ENCODE measurements at places on chromosomes 7 and 10.

GRCh38 chr10:95538412-95538811 is 22.8 kb downstream of the SORBS1 start:
- DNase-seq: no peak

DNA sequence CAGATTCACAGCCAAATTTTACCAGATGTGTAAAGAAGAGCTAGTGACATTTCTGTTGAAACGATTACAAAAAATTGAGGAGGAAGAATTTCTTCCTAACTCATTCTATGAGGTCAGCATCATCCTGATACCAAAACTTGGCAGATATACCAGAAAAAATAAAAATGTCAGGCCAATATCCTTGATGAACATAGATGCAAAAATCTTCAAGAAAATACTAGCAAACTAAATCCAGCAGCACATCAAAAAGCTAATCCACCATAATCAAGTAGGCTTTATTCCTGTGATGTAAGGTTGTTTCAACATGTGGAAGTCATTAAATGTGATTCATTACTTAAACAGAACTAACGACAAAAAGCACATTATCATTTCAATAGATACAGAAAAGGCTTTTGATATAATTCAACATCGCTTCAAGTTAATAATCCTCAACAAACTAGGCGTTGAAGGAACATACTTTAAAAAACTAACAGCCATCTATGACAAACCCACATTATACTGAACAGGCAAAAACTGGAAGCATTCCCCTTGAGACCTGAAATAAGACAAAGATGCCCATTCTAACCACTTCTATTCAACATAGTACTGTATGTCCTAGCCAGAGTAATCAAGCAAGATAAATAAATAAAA is 807.7 kb upstream of the ZWINT start:
- DNase-seq: no peak

DNA sequence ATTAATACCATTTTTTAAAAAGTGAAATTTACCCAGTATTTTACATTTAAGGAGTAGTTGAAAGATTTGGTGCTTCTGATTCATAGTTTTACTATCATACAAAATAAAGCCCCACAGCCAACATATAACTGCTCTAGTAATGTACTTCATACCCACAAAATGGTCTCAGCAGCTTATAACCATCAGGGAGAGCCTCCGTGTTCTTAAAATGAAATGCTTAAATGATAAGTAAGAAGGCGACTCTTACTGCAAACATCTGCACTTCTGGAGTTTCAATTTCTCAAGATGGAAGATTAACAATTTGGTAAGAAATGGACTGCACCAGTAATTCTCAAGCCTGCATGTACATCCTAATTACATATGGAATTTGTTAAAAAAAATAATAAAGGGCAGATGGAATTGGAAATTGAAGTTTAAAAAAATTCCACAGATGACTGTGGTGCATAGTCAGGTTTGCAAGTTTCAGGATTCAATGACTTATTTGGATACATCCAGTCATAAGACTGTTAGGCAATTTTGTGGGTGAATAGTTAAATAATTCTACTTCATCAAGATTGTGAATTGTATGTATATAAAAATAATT is 461.0 kb downstream of the KIF20B start:
- no peak for DNase-seq

DNA sequence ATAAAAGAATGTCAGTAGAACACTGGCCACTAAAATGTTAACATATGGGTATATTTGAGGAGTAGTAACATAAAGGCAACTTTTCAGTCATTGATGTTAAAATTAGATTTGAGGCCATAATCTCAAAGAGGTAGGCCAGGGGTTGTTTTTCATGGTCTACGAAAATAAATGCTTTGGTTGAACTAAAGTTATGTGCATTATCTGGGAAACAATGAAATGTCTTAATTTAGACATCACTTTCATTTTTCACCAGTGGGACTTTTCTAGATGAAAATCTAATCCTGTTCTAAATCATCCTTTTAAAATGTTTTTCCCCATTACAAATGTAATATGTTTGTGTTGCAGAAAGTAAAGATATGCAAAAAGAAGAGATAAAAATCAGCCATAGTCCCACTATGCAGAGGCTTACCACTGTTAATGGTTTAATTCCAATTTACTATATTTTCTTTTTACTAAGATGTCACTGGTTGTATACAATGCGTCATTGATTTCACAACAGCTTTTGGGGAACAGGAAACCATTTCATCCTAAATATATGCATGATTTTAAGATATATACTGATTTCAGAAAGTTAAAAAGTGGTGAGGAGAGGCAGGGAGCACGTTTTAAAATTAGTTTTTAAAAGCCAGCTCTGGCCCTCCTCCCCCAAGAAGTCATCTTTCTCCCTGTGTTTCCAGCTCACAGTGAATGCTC is 64.3 kb downstream of the ARID5B start:
- DNase-seq: no peak

- no peak for DNase-seq
These were observed 4.8 kb downstream of the EPHB4 start for GRCh38 chr7:100822236-100823139.

- no peak for DNase-seq
These were observed 511.6 kb downstream of the CALN1 start for GRCh38 chr7:71900556-71900955.

DNA sequence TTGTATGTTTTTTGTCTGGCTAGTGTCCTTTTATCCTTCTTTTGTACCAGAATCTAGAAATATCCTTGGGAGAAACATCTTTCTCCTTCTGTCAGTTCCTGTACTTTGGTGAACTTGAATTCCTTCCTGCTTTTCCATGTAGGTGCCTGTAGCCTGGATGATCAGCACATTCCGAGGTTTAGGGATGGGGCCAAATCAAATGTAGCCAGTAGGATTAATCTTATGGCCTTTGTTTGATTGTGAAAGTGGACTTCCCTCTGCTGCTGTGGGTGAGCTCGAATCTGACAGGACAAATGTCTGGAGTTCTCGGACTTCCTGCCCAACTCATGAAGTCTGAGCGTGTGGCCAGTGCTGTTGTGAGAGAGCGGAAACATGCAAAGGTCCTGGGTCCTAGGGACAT is 33.2 kb upstream of the NAMPT start:
- no peak for DNase-seq

DNA sequence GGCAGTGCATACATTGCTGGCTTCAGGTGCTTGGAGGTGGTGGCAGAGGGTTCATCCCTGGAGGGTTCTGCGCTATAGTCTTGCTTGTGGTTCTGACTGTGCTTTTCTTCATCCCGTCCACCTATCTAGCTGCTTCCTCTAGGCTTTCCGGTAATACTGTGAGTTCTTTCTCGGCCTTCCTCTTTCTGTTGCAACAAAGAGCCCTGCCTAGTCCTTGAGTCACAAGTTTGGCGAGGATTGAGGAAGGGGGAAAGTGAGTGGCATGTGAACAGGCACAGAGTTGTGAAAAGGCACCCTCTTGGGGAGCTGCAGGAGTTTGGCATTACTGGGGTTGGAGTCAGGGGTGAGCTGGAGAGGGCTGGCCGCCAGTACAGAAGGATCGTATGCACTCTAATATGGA is 123.0 kb downstream of the SH2D4B start:
- DNase-seq: no peak

GRCh38 chr7:51970961-51971665 is 654.5 kb upstream of the COBL start:
- no peak for DNase-seq

GRCh38 chr10:127415901-127416581 is 133.1 kb upstream of the NPS start:
- no peak for DNase-seq

GRCh38 chr10:1504286-1504685 is 233.0 kb downstream of the ADARB2 start:
- DNase-seq: no peak

GRCh38 chr7:13386741-13387140 is 602.7 kb downstream of the ETV1 start:
- DNase-seq: no peak

GRCh38 chr10:108598320-108598695 is 1325.0 kb downstream of the XPNPEP1 start:
- no peak for DNase-seq
